ENCODE measurements at places on chromosomes 2 and 18. TPM values are rescaled to one million over a fixed set of nuclear protein-coding genes. Genes with fewer than 3 reads are reported as not detected.

AGAP1 gene
- total RNA-seq, result 47.4 TPM

DNA sequence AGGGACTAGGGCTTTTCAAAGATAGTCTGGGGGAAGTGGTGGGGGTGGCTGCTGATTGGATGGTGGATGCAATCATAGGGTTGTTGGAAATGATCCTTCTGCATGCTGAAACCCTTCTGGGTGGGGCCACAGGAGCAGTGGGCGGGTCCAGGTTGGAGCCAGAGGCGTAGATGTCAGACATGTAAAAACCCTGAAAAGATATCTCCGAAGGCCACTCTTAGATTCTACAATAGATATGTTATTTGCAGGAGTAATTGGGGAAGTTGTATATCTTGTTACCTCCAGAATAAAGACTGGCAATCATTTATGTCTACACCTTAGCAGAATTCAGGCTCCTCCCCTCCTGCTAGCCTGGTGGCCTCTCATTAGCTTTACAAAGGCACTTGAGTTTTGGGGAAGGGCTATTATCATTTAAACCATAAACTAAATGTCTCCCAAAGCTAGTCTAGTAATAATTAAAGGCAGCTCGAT, 8.2 kb upstream of the FAM98A start:
- no peak for DNase-seq

CLEC4F gene
- total RNA-seq, result not detected

DNA sequence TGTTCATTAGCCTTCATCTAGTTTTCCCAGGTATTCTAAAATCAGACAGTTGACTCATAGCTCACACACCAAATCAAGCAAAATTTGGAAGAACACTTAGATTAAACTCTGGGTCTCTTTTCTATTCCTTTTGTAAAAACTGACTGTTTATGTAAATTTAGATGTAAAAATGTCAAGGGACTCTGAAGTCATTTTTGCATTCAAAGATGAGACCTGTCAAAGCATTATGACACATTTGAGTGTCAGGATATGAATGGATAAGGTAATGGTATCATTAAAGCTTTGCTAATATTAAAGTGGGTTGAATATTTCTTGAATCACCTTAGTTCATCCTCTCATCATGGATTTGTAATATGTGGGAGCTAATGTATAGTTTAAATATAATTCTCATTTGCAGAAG, 348.1 kb upstream of the NRXN1 start:
- no peak for DNase-seq

DNA sequence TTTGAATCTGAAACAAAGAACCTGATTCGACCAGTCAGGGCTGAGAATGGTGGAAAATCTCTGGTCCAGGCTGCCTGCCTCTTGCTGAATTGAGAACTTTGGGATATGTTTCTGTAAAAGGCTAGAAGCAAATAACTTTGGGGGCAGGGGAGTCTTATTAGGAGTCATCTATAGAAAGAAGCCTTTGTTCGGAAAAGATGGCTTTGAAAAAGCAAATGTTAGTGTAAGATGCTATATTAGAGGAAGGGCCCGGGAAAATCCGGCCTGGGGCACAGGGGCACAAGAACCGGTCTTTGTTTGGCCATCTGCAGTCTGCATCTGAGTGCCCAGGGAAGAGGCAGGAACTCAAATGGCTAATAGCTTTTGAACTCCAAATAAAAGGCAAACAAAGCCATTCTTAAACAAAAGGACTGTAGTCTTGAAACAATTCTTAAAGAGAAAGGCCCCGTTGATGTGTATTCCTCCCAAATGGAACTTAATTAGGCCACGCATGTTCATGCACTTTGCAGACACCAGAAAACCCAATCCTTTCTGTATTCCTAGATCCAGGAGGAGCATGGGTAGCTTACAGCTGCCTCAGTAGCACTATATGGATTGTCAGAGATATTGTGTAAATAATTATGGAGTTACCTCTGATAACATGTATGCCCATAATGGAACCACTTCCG, 180.0 kb upstream of the ARL4C start:
- DNase-seq, result peak; percentile 85

GRCh38 chr2:223058952-223059716, 7.1 kb downstream of the KCNE4 start:
- no peak for DNase-seq

LRP1B gene
- total RNA-seq, result 0.66 TPM

DNA sequence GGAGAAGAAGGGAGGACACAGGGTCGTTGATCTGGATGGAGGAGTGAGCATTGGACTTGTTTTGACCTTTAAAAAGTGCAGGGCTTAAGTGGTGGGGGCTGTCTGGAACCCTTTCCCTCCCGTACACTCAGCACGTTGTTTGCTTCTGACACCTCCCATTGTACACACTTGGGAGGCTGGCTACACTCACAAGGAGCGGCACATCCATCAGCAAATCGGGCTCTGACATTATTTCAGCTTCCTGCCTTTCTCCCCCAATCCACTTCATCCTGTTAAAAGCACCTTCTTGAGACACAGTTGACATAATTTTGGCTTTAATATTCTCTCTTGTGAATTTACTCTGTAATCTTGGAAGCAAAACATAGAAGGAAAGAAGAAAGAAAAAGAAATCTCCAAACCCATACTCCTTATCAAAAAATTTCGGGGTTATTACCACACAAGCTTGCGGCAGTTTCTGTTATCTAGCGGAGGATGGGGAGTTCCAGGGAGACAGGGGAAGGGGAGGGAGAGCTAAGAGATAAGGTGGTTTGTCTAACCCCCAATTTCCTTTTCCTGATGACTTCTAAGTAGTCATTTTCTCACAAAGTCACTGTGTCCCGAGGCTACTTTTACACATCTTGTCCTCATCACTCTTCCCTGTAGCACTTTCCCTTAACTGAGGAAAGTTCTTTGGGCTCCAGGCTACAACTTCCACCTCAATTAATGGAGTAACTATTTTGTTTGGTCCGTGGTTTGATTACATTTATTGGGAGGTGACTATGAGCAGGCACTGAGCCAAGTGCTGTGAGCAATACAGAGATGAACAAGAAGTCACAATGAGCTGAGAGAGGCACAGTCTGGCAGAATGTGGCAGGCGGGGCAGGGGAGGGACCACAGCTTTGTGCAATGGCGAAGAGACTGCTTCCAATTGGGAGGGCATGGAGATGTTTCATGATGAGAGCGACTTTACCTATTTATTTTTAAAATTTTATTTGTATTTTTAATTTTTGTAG, 240.1 kb upstream of the MEX3C start:
- no peak for DNase-seq

SIX2 gene
- total RNA-seq, result 1.3 TPM

- no peak for DNase-seq
These were observed 62.4 kb upstream of the OTOF start for GRCh38 chr2:26540306-26540705.

DNA sequence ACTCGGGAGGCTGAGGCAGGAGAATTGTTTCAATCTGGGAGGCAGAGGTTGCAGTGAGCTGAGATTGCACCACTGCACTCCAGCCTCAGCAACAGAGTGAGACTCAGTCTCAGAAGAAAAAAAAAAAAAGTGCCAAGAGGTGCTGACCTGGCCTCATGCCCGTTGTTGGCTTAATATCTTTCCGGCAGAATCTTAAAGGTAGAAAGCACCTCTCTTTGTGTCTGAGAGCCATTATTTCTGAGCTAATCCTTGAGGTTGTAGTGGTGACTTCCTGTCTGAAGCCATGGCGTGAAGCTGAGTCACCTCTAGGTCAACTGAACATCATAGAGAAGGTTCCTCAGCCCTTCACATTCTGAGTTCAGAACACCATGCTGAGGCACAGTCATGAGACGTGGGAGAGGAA, 60.4 kb downstream of the WDSUB1 start:
- DNase-seq, result peak; percentile 75

GRCh38 chr2:37550190-37550589, 121.3 kb downstream of the CDC42EP3 start:
- DNase-seq, result no peak

PRKD3 gene
- total RNA-seq, result 34.3 TPM

ABHD1 gene
- not detected for total RNA-seq

SKA1 gene
- total RNA-seq, result not detected

RESP18 gene
- not detected for total RNA-seq

DNA sequence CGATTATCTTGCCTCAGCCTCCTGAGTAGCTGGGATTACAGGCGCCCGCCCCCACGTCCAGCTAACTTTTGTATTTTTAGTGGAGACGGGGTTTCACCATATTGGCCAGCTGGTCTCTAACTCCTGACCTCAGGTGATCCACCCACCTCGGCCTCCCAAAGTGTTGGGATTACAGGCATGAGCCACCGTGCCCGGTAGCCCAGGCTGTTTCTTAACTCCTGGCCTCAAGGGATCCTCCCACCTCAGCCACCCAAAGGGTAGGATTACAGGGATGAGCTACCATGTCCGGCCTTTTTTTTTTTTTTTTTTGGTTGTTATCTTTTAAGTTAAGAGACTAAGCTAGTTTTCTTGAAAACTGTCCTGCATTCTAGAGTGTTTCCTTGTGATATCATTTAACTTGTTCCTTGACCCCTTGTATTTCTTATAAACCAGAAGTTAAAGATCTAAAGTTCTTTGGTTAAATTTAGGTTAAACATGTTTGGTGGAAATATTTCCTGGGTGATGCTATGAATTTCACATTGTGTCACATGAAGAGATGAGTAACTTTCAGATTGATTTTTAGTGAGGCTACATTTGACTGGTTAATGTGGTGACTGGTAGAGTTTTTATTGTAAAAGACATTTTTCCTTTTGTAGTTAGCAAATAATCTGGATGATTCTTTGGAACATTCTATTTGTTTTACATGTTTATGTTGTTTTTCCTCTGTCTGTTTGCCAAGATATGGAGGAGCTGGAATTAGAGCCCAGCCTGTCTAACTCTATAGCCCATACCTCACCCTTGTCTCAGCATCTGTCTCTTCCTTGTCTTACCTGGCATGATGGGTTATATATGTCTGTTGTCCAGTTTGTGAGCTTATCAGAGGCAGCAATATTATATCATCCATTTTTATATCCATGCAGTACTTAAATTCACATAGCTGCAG, 5.2 kb downstream of the NCAPH start:
- DNase-seq, result no peak

GRCh38 chr2:119488245-119489214, 35.8 kb downstream of the SCTR start:
- DNase-seq, result peak; percentile 86

DNA sequence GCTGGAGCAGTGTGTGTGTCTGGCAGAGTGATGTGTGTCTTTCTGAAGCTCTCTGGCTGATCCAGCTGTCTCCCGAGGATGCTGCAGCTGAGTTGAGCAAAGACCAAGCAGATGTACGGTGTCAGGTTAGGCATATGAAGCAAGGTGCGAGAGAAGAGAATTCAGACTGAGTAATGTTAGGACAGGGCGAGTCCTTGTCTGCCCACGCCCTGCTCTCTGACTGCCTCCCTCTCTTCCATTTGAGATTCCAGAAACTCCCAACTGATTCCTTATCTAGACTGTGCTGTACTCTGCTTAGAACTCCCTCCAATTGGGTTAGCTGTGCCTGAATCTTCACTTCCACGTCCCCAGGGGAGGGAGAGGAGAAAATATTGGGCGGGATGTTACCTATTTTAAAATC, 25.7 kb upstream of the LPIN1 start:
- no peak for DNase-seq

DNA sequence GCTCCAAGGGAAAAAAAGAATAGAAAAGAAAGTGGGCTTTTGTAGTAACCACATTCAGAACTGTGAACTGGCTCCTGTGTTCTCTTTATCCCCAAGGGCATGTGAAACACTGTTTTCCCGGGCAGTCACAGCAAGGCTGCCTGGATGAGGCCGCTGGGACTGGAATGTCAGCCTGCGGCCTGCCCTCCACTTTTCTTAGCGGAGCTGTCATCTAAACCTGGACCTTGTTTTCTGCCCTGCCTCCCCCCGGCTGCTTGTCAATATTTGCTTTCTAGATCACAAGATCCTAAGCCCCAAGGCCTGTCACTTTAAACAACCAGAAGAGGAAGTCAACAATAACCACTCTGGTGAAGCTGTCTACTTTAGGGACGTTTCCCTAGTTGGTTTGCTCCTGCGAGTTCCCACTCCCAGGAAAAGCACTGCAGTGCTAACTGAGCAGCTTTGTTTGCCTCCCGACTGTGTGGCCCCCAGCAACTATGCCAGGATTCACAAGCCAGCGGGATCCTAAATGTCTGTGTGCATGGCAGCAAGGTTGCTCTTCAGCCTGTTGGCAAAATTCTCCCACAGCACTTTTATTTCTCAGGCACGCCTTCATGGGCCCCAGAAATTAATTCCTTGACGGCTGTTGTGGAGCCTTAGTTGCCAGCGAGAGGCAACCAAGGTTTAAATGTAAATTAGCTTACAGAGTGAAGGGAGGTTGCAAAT, 30.6 kb downstream of the SOWAHC start:
- no peak for DNase-seq

CD226 gene
- 2.7 TPM for total RNA-seq

CFAP65 gene
- not detected for total RNA-seq

DNA sequence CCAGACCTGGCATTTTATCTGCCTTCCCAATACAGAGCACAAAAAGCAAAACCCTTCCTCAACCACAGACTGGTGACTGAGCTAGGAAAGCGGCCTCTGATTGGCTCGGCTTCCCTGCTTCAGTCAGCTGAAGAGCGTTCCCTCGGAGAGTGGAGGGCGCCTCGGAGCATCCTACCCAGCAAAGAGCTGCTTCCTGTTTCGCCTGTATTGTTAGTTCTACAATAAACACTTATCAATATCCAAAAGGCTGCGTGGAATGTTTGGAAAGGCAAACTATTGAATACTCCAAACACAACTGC, 125.0 kb downstream of the CACNB4 start:
- DNase-seq, result no peak

GRCh38 chr2:234989183-234989701, 37.4 kb downstream of the SH3BP4 start:
- no peak for DNase-seq

- DNase-seq, result no peak
These were observed 18.0 kb downstream of the DYTN start for GRCh38 chr2:206700156-206700555.

SKOR2 gene
- total RNA-seq, result not detected

DNA sequence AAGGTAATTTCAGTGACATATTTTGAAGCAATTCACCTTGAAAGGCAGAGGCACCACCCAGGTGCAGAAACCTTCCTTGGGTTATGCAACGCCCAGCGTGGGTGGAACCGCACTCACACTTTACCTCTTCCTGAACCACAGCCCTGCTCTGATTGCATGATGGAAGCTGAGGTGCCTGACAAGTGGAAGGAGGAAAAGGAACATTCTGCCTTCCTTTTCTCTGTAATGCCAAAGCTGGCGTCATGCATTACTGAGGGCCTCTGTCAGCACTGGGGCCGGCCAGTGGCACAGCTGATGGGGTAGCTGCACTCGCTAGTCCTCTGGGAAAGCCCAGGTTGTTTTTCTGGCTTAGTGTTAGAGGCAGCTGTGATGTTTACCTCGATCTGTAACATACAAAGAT, 266.5 kb downstream of the NEDD4L start:
- no peak for DNase-seq

- DNase-seq, result no peak
These were observed 58.4 kb downstream of the UBE2E3 start for GRCh38 chr2:181038796-181039195.

SERPINB12 gene
- not detected for total RNA-seq

Measured in esophagus muscularis mucosa (tissue), 4 donors.